Activated T-cell treated with anti-CD3 and anti-CD28 coated beads, Interleukin-2, amount 50 U/mL, for 72 hours (primary cell): ENCODE measurements at places on chromosomes 11 and 22. TPM values are rescaled to one million over a fixed set of nuclear protein-coding genes. Genes with fewer than 3 reads are reported as not detected.

Gene TECTA
- 0.39 TPM for total RNA-seq

Gene CEND1
- 1.4 TPM for total RNA-seq

Gene TBX10
- total RNA-seq: not detected

Gene APOL5
- total RNA-seq: not detected

Gene OR5A1
- total RNA-seq: not detected

Gene UBQLNL
- 0.30 TPM for total RNA-seq
